ENCODE measurements at places on chromosomes 12 and 14. TPM values are rescaled to one million over a fixed set of nuclear protein-coding genes. Genes with fewer than 3 reads are reported as not detected.
A peak's percentile ranks its signal among the peaks of the same experiment; 100 is the strongest.

DNA sequence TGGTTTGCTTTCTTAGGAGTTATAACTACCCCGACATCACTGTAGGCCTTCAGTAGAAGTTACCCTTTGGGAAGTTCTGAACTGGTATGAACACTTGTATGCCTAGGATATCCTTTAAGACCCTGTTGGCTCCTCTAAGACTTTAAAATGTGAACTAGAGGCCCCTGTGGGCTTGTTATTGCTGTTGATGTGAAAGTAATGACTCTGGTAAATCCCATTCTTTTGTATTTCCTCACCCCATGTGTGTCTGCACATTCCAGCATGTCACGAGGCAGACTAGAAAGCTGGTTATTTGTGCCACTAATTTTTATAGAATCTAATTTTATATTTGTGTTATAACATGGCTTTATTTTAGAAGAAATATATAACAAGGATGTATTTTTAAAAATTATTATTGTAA is 48.9 kb downstream of the SERPINA10 start:
- no peak overlapping the region for H3K4me3 ChIP-seq
- no peaks in the 10 kb centered on the region for H3K27me3 ChIP-seq
- DNase-seq = no peak
- H3K4me1 ChIP-seq = no peaks in the 10 kb centered on the region

DNA sequence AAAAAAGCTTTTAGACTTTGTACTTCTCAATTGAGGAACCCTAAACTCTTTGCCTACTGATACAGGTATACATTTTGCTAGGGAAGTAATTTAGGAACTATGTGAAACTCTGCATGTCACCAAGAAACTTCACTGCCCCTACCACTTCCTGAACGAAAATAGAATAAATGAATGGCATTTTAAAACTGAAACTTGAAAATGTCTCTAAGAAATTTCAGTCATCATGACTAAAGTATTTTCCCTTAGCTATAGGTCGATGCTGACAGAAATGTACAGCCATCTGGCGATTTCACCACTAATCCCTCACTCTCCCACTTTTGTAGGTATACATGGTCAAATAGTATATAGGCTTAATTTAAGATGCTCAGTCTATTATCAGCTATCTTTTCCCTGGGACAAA is 194.9 kb upstream of the SYT10 start:
- no peak overlapping the region for H3K4me3 ChIP-seq
- H3K4me1 ChIP-seq = no peaks in the 10 kb centered on the region
- no peak overlapping the region for H3K27ac ChIP-seq

GRCh38 chr12:46523446-46523845 is 150.9 kb upstream of the SLC38A2 start:
- DNase-seq = no peak
- H3K27me3 ChIP-seq = no peaks in the 10 kb centered on the region
- H3K27ac ChIP-seq = no peak overlapping the region
- no peaks in the 10 kb centered on the region for H3K36me3 ChIP-seq
- H3K4me3 ChIP-seq = no peak overlapping the region

CIROP gene
- not detected for total RNA-seq

GRCh38 chr12:107404981-107405380 is 280.6 kb upstream of the PWP1 start:
- no peak overlapping the region for H3K27ac ChIP-seq
- H3K4me3 ChIP-seq = no peak overlapping the region
- H3K36me3 ChIP-seq = no peaks in the 10 kb centered on the region
- DNase-seq = no peak
- H3K27me3 ChIP-seq = no peaks in the 10 kb centered on the region

INSM2 gene
- not detected for total RNA-seq

DNA sequence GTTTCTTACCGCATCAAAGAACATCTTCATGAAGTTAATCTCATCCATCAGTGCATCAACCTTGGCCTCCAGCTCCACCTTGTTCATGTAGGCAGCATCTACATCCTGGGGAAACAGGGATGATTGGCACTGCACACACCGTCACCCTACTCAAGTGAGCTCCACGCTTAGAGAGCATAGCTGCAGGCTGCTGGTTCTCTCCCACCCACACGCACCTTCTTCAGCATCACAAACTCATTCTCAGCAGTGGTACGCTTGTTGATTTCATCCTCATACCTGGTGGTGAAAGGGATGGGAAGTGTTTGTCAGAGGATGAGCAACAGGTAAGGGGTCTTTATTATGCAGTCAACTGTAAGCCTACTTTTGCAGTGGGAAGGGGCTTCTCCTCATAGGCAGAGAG is 2.3 kb downstream of the KRT5 start:
- no peak overlapping the region for H3K27ac ChIP-seq
- no peak overlapping the region for H3K4me3 ChIP-seq
- no peaks in the 10 kb centered on the region for H3K4me1 ChIP-seq
- H3K27me3 ChIP-seq = no peaks in the 10 kb centered on the region

SIX6 gene
- not detected for total RNA-seq

AICDA gene
- total RNA-seq = not detected

GRCh38 chr12:68861890-68862289 is 53.9 kb downstream of the MDM2 start:
- H3K4me3 ChIP-seq = no peak overlapping the region
- no peaks in the 10 kb centered on the region for H3K4me1 ChIP-seq
- DNase-seq = no peak
- H3K27ac ChIP-seq = no peak overlapping the region

GRCh38 chr14:71117839-71118743 is 210.8 kb downstream of the PCNX1 start:
- no peaks in the 10 kb centered on the region for H3K36me3 ChIP-seq
- H3K27me3 ChIP-seq = no peaks in the 10 kb centered on the region
- H3K4me1 ChIP-seq = no peaks in the 10 kb centered on the region

IL22 gene
- not detected for total RNA-seq

DNA sequence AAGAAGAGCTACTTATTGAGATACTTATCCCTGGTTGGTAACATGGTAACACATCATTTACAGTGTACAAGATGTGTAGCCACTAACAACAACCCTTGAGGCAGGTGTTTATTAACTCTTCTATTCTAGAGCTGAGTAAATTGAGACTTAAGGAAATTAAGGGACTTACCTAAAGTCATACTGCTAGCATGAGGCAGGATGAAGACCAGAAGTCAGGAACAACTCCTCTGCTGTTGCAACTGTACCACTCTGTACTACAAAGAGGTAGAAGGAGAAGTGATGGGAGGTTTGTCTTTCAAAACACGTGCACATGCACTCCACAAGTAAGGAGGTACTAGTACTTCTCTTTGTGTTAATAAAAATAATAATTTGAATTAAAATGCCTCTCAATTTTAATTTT is 79.9 kb downstream of the LLPH start:
- no peaks in the 10 kb centered on the region for H3K36me3 ChIP-seq
- H3K4me3 ChIP-seq = no peak overlapping the region
- H3K27ac ChIP-seq = no peak overlapping the region
- DNase-seq = no peak
- H3K4me1 ChIP-seq = no peaks in the 10 kb centered on the region
- no peaks in the 10 kb centered on the region for H3K27me3 ChIP-seq

DNA sequence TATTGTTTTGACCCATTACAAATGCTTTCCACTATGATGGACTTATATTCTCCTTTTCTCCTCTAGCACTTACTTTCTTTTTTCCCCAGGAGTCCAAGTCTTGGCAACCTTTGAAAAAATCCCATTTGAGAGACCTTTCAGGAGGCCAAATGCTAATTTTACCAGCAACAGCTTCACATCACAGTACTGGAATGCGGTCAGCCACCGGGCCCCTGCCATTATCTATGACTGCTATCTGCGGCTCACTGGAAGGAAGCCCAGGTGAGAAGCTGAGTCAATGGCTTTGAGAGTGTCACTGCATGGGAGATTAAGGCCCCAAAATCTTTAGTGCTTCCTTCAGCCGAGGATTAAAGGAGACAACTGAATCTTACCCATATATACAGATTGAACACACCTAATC is 64.2 kb downstream of the ERGIC2 start:
- H3K27ac ChIP-seq = peak overlapping the region; percentile 50
- no peaks in the 10 kb centered on the region for H3K36me3 ChIP-seq
- peak overlapping the region; percentile 8 for H3K4me3 ChIP-seq
- DNase-seq = no peak
- H3K4me1 ChIP-seq = peaks cover 25% of the 10 kb centered on the region

- H3K27me3 ChIP-seq = no peaks in the 10 kb centered on the region
- H3K27ac ChIP-seq = no peak overlapping the region
- H3K36me3 ChIP-seq = no peaks in the 10 kb centered on the region
- H3K4me3 ChIP-seq = no peak overlapping the region
These were observed 22.8 kb upstream of the RASSF3 start for GRCh38 chr12:64587447-64587846.

- H3K27ac ChIP-seq = peak overlapping the region; percentile 78
- no peaks in the 10 kb centered on the region for H3K4me1 ChIP-seq
- H3K4me3 ChIP-seq = no peak overlapping the region
- no peaks in the 10 kb centered on the region for H3K36me3 ChIP-seq
- DNase-seq = peak; percentile 86
These were observed 53.5 kb downstream of the PHLDA1 start for GRCh38 chr12:75977952-75978671.

DNA sequence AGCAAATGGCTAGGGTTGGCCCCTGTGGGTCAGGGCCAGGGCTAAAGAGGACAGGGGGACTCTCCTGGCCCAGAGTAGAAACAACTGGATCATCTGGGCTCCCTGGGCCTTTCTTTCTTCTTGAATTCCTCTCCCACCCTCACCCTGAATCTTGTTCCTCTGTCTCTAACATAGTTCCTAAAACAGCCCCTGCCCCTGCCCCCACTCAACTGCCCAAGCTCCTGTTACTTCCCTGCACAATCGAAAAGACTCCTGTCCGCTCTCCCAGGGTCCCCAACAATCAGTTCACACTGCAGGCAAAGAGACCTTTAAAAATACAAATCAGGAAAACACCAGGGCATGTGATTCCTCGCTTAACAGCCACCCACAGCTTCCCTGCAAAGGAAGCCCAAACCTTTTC is 18.0 kb upstream of the ANKRD33 start:
- no peaks in the 10 kb centered on the region for H3K4me1 ChIP-seq
- H3K27me3 ChIP-seq = peaks cover 6% of the 10 kb centered on the region
- no peaks in the 10 kb centered on the region for H3K36me3 ChIP-seq

GRCh38 chr14:31559939-31560338 is 1.3 kb upstream of the NUBPL start:
- DNase-seq = no peak
- no peaks in the 10 kb centered on the region for H3K4me1 ChIP-seq
- no peak overlapping the region for H3K27ac ChIP-seq
- H3K27me3 ChIP-seq = no peaks in the 10 kb centered on the region
- no peak overlapping the region for H3K4me3 ChIP-seq

DNA sequence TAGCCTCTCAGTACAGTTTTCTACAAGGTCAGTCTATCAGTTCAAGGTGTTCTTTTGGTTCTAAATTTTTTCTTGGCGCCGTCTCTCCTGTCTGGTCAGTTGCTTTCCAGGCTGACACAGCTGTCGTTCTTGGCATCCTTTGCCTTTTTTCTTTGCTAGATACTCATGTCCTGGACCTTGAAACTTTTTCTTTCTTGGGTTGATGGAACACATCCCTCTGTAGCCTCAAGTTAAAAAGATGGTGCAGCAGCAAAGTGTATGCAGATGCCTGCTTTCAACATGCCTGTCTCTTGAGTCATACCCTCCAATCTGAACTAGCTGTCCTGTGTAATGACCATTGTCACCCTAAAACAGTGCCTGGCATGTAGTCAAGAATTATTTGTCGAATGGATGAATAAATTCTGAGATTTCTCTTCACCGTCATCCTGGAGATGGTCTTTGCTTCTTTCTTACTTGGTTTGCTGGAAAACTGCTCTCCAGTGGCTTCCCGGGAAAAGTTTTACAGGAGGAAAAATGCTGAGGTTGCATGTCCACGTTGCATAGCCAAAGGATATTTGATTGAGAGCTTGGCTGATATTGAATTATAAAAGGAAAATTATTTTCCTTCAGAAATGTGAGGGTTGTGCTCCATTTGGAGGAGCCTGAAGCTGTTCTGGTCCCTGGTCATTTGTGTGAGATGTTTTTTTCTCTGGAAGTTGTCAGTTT is 4.6 kb downstream of the NYNRIN start:
- no peak for DNase-seq
- peaks cover 6% of the 10 kb centered on the region for H3K36me3 ChIP-seq
- no peaks in the 10 kb centered on the region for H3K27me3 ChIP-seq
- peak overlapping the region; percentile 14 for H3K27ac ChIP-seq

LTA4H gene
- 42.3 TPM for total RNA-seq

DNA sequence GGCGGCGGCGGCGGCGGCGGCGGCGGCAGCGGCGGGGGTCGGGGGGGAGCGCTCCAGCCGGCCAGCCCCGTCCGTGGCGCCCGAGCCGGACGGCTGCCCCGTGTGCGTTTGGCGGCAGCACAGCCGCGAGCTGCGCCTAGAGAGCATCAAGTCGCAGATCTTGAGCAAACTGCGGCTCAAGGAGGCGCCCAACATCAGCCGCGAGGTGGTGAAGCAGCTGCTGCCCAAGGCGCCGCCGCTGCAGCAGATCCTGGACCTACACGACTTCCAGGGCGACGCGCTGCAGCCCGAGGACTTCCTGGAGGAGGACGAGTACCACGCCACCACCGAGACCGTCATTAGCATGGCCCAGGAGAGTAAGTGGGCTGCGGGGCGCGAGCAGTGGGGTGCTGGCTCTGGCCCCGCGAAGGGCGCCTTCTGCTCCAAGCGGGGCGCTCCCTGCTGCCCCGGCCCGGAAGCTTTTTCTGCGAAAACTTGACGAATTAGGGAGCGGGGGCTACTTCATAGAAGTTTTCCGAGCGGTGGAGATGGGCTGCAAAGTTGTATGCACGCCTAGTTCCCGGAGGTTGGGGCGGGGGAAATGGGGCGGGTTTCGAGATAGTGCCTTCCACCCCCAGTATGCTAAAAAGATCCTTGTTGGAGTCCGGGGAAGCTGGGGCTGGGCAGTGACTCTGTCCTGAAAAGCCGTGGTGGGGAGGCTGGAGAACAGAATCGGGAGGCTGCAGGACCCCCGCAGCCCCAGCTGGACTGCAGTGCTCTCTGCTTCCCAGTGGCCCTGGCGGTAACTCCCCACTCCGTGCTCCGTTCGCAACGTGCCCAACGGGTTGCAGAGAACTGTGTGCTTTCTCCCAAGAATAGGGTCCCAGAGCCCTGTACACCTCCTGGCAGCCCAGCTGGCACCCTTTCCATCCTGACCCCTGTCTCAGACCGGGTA is 751 bp downstream of the GDF11 start:
- H3K4me3 ChIP-seq = peak overlapping the region; percentile 51
- H3K27me3 ChIP-seq = no peaks in the 10 kb centered on the region

- H3K4me3 ChIP-seq = no peak overlapping the region
- H3K36me3 ChIP-seq = no peaks in the 10 kb centered on the region
- H3K27me3 ChIP-seq = no peaks in the 10 kb centered on the region
- peaks cover 20% of the 10 kb centered on the region for H3K4me1 ChIP-seq
- H3K27ac ChIP-seq = peak overlapping the region; percentile 46
These were observed 8.7 kb upstream of the JDP2 start for GRCh38 chr14:75418850-75419768.

DNA sequence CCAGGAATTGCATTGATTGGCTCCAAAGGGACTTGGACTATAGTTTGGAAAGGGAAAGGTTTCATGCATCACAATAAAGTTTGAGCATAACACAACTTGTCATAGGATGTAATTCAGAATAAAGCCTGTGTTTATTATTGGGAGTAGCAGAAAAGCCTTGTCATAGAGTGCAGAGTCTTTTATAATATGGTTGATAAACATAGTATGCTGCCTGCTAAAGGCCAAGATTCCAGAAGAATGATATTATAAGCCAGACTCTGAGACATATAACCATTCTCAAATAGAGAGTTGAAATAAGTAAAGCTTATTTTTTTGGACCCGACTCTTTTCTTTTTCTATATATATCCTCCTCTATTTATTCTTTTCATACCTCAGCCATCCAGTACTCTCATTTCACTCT is 207.3 kb downstream of the LRIG3 start:
- no peaks in the 10 kb centered on the region for H3K27me3 ChIP-seq
- no peak overlapping the region for H3K4me3 ChIP-seq
- no peak for DNase-seq
- H3K36me3 ChIP-seq = no peaks in the 10 kb centered on the region
- H3K4me1 ChIP-seq = no peaks in the 10 kb centered on the region
